ENCODE measurements at places on chromosomes 13 and 19.

DNA sequence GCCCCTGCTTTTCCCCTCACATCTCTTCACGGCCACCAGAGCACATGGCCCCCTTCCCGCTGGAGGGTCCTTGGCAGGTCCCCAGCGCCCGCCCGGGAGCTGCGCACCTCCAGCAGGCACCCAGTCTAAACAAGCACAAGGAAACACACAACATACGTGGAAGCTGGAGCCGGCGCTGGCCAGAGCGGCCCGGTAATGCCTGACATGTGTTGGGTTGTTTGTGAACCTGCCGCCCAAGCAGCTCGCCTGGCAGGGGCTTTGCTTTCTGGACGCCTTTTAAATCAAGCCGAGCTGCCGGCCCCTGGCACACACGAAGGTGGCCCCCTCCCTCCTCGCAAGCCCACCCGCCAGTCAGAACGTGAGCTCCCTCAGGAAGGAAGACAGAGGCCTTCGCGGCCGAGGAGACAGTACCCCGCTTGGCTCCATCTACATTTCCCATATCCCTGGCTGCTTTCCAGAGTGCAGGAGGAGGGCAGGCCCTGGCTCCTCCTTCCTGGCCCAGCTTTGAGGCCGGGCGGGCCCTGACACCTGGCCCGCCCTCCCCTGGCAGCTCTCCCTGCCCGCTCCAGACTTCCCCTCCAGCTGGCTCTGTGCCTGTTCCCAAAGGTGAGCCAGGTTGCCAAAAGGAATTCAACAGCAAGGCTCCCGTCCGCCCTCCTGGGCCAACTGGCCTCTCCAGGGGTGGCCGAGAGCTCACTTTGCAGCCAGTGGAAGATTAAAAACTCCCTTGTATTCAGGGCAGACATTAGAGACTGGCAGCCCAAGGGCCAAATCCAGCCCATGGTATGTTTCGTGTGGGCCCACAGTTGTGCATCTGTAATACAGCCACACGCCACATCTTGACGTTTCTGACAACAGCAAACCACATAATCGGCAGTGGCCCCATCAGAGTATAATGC lies 28.7 kb downstream of the COMP start:
- DNase-seq: peak; percentile 67

GRCh38 chr19:10979951-10980381 lies 19.1 kb downstream of the SMARCA4 start:
- no peak for DNase-seq

DNA sequence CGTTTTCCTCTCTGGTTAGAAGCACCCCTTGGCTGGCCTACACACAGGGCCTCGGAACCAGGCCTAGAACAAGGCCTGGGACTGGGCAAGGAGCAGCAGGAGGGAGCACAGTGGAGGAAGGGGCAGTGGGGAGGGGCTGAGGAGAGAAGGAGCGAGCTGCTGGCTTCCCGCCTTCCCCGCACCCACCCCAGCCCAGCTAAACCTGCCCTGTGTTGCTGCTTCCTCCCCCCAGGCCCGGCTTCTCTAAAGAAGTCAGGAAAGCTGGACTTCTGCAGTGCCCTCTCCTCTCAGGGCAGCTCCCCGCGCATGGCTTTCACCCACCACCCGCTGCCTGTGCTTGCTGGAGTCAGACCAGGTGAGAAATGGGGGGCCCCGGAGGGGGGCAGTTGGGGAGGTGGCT lies 24.3 kb downstream of the LYL1 start:
- DNase-seq: no peak

DNA sequence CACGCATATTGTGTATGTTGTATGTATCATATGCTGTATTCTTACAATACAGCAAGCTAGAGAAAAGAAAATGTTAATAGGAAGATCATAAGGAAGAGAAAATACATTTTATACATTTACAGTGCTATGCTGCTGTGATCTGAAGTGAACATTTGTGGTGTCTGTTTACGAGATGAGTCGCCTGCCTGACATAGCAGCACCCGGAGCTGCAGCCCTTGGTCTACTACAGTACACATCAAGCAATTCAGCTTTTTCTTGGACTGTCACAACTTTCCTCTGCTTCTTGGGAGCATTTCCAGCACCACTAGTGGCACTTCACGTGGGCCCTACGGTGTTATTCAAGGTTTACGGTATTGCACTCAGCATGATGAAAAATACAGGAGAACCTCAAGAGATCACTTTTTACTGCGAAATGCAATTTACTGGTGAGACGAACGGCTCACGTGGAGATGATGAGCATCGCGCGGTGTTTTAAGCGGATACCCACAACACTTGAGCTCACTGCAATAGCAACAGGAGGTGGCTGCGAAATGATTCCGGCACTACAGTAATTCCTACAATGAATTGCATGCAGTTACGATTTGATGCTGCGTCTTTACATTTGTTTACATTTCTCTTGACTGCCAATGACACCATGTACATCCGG lies 308.4 kb downstream of the FGF9 start:
- no peak for DNase-seq

DNA sequence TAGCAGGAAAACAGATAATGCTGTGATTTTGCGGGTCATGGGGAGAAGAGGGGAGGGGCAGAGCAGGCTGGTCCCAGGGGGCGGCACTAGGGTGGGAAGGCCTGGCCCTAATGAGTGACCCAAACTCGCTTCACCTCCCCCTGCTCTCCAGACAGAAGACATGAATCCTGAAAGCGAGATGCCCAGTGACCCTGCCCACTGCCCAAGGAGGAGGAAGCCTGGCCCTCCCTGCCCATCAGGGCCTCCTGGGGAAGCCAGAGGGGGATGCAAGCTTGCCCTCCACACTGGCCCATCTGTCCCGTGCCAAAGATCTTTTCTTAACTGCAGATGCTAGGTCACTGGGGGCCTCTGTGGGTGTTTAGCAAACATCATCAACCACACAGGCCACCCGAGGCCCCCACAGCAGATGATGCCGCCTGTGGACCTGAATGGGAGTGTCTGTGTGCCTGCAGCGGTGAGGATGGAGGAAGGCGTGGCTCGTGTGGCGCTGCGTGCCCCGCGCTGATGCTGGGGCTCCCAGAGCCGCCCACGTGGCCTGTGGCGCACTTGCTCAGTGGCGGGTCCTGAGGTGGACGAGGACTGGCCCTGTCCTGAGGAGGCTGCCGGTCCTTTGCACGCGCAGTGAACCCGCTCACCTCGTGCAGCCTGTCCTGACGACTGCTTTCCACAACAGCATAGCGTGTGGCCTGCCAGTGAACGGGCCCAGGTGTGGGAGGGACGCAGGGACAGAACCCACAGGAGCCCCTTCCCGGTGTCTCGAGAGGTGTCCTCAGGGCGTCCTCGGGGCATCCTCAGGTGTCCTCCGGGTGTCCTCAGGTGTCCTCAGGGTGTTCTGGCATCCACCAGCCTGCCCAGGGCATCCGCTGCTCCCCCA lies 80.5 kb upstream of the MCF2L start:
- no peak for DNase-seq

DNA sequence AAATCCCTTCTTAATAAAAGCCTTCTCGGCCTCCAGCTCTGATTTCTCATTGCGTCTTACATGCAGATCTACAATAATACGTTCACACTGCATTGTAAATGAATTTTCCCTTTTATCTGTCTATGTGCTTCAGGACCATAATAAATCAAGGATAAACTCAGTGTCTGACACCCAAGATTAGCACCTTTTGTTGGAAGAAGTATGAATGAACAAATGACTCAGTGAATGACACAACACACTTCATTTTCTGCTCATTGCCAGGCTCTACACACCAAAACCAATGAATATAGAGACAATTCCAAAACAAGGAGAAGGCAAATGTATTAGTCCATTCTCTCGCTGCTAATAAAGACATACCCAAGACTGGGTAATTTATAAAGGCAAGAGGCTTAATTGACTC lies 1224.4 kb downstream of the EFNB2 start:
- DNase-seq: no peak

DNA sequence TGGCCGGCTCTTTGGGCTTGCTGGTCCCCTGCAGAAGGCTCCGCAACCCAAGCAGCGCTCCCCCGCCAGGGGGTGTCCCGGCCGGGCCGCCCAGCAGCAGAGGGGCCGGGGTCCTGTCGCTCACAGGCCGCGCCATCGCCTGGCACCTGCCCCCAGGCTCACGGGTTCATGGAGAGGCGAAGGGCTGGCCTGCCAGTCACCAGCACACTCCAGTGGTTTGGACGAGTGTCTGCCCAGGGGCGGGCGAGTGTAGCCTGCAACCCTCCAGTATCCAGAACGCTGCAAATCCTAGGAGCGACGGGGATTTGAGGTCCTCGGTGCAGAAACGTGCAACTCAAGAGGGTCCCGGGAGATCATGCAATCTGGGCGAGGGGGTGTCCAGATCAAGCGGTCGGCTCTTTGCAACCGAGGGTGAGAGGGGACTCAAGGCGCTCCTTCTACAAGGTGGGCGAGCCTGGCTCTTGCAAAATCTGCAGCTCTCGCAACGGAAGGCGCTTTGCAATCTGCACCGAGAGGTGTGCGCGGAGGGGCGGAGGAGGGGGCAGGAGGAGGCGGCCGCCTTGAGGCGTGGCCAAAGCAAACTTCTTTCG lies at the start of gene DBP:
Gene DBP, minus strand, starts transcription at position 521 of the 590 bp plus-strand sequence. Its CDS starts 385 bp downstream, at position 136.
- DNase-seq: no peak

GRCh38 chr13:36067746-36068381 lies 63.3 kb downstream of the DCLK1 start:
- no peak for DNase-seq

GRCh38 chr19:6248844-6249243 lies 30.9 kb downstream of the MLLT1 start:
- DNase-seq: no peak

DNA sequence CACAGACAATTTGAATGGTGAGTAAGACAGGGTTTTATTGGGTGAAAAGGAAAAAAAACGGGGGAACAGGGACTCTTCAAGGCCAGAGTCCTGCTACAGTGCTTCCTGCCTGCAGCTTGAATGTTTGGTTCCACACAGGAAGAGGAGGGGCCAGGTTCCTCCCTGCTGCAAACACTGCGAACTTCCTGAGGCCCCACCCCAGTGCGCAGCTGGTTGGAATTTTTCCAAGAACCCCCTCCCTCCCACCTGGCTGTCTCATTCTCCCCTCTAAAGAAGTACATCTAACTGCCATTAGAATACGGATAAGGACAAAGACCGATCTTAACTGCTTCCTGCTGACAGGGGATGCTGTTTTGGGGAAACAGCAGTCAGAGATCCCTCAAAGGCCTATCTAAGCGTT lies 184.9 kb downstream of the GGACT start:
- DNase-seq: no peak

- peak; percentile 34 for DNase-seq
These were observed 717.3 kb downstream of the DACH1 start for GRCh38 chr13:71149498-71150363.

GRCh38 chr13:25827831-25828465 lies 223.9 kb downstream of the SHISA2 start:
- no peak for DNase-seq

- DNase-seq: no peak
These were observed 117.2 kb upstream of the MAB21L1 start for GRCh38 chr13:35593651-35594050.

- no peak for DNase-seq
These were observed 17.3 kb downstream of the PLIN4 start for GRCh38 chr19:4500841-4501591.

- DNase-seq: no peak
These were observed 25.5 kb upstream of the FBXO17 start for GRCh38 chr19:39001041-39001440.

GRCh38 chr19:14814982-14815652 lies 19.9 kb downstream of the OR7A5 start:
- DNase-seq: no peak

- DNase-seq: no peak
These were observed 10.5 kb downstream of the PVR start for GRCh38 chr19:44653977-44654774.

DNA sequence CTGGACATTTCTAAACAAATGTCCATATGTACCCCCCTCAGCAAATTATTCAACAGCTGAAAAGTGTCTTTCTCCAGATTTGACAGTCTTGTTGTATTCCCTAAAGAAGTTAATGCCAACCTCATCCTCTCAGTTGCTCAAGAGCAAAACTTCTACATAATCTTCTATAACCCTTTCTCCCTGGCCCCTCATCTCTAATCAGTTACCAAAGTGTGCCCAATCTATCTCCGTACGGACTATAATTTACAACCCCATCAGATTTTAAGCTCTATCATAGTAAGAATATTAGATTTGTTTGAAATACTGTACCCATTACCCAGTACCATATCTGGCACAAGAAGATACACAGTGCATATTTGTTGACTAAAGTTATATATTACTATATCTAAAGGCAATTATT lies 101.5 kb downstream of the FGF14 start:
- no peak for DNase-seq

DNA sequence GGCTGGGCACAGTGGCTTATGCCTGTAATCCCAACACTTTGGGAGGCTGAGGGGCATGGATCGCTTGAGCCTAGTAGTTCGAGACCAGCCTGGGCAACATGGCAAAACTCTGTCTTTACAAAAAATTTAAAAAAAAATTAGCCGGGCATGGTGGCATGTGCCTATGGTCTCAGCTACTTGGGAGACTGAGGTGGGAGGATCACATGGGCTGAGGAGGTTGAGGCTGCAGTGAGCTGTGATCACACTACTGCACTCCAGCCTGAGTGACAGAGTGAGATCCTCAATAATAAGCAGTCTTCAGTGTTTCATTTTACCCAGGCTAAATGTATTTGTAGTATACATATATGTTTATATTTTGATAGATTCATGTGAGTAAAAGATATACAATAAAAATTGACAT lies 85.0 kb downstream of the GGACT start:
- no peak for DNase-seq

Data from NCI-H2081 treated with DMSO at 0.1 percent for 48 hours (cell line).